A172 (cell line): ENCODE measurements at places on chromosomes 1 and 21. TPM values are rescaled to one million over a fixed set of nuclear protein-coding genes. Genes with fewer than 3 reads are reported as not detected.

Gene SYPL2
- 0.24 TPM in 1 of 2 replicates, not detected in the other for total RNA-seq

Gene TNNT2
- 0.45 and 2.9 TPM in 2 replicates for total RNA-seq

Gene OXCT2
- total RNA-seq = not detected in 2 replicates

- no peak for DNase-seq
Measured at GRCh38 chr1:155471026-155471425, 91.6 kb downstream of the ASH1L start.

Gene KRTAP13-2
- total RNA-seq = not detected in 2 replicates

Gene ACTA1
- total RNA-seq = not detected in 2 replicates
